ENCODE measurements at places on chromosomes 12 and 14.

DNA sequence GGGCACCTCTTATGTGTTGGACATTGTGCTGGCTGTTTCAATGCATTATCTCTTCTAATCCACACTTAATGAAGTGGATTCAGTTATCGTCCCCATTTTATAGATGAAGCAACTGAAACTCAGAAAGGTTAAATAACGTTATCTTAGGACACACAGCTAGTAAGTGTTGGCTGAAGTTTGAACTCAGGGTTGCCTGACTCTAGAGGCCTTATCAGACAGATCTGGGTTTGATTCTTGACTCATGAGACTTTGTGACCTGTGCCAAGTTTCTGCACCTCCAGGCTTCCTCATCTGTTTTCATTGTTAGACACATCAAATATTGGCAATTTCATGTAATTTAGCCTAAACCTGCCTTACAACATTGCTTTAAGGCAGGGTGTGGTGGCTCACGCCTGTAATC lies 18.2 kb upstream of the IRF2BPL start:
- no peak for DNase-seq

DNA sequence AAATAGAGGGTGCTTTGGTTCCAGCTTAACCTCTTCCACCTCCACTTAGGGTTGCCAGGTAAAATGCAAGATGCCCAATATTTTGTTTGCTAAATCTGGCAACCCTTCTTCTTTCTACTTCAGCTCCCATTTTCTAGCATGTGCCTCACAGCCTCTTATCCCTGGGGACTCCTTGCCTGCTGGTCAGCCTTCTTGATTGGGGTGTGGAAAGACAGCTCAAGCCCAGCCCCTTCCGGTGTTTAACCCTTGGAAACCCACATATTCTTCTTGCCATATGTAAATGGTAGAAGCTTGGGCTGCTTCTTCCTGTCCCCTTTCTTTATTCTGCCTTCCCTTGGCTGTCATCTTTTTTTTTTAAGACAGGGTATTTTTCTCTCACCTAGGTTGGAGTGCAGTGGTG lies 5.7 kb downstream of the SPIC start:
- DNase-seq, result no peak

GRCh38 chr12:58894040-58894439 lies 26.3 kb downstream of the LRIG3 start:
- no peak for DNase-seq

GRCh38 chr12:4506870-4507269 lies 31.8 kb upstream of the RAD51AP1 start:
- no peak for DNase-seq
